ENCODE measurements at places on chromosomes 5 and 9. TPM values are rescaled to one million over a fixed set of nuclear protein-coding genes. Genes with fewer than 3 reads are reported as not detected.

Gene SPATA31C1
- total RNA-seq = not detected

Gene IFNA13
- not detected for total RNA-seq

Gene GABRP
- total RNA-seq = not detected

Gene GNA14
- total RNA-seq = not detected

Gene GMCL2
- not detected for total RNA-seq

Gene RNF224
- not detected for total RNA-seq

Gene PHYHD1
- total RNA-seq = 0.52 TPM

Gene FOXD4
- total RNA-seq = 0.16 TPM

Gene EIF4E1B
- total RNA-seq = not detected

Gene CCDC180
- 1.3 TPM for total RNA-seq

Gene TEX53
- not detected for total RNA-seq

GRCh38 chr5:93406971-93407401 is 174.0 kb downstream of the NR2F1-AS1 start:
- peaks cover 16% of the 10 kb centered on the region for H3K27me3 ChIP-seq
- H3K27ac ChIP-seq = no peak overlapping the region
- H3K4me1 ChIP-seq = no peaks in the 10 kb centered on the region
- no peak overlapping the region for H3K4me3 ChIP-seq
- no peak for DNase-seq
- H3K36me3 ChIP-seq = no peaks in the 10 kb centered on the region

GRCh38 chr9:118473521-118473920 is 769.3 kb downstream of the TLR4 start:
- H3K27ac ChIP-seq = no peak overlapping the region
- no peak for DNase-seq
- H3K36me3 ChIP-seq = no peaks in the 10 kb centered on the region
- H3K4me3 ChIP-seq = no peak overlapping the region
- H3K27me3 ChIP-seq = no peaks in the 10 kb centered on the region

- H3K27ac ChIP-seq = no peak overlapping the region
- H3K36me3 ChIP-seq = no peaks in the 10 kb centered on the region
- no peaks in the 10 kb centered on the region for H3K4me1 ChIP-seq
- H3K4me3 ChIP-seq = no peak overlapping the region
- DNase-seq = no peak
Observed at GRCh38 chr5:87754009-87754757, 341.5 kb upstream of the CCNH start.

GRCh38 chr9:107925749-107926297 is 436.3 kb upstream of the KLF4 start:
- no peaks in the 10 kb centered on the region for H3K4me1 ChIP-seq
- no peak overlapping the region for H3K4me3 ChIP-seq
- no peak for DNase-seq

DNA sequence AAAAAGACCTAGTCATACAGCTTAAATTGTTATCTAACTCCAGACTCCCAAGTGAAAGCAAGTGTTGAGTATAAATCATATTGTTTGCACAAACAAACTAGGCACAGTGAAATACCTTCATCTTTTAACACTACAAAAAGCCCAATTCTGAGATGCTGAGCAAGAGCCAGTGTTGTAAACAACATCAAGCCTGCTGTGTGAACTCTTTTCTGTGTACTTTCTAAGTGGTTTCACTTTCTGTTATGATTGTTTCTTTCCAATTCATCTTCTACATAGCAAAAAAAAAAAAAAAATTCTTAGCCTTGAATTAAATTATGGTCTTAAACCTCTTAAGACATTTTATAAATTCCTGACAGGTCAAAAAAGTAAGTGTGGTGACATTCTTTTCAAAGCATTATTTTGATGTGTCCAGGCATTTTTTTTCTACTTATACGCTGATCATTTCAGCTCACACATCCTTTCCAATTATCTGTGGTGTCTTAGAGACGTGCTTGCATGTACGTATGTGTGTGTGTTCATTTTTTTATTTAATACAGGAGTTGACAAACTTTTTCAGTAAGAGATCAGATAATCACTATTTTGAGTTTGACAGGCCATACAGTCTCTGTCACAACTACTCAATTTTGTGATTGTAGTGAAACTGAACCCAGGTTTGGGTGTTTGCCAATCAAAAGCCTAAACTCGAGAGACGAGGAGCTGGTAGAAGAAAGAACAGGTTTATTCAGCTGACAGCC is 556.1 kb downstream of the CDH9 start:
- H3K4me3 ChIP-seq = no peak overlapping the region
- no peaks in the 10 kb centered on the region for H3K4me1 ChIP-seq
- no peak overlapping the region for H3K27ac ChIP-seq
- no peaks in the 10 kb centered on the region for H3K36me3 ChIP-seq

DNA sequence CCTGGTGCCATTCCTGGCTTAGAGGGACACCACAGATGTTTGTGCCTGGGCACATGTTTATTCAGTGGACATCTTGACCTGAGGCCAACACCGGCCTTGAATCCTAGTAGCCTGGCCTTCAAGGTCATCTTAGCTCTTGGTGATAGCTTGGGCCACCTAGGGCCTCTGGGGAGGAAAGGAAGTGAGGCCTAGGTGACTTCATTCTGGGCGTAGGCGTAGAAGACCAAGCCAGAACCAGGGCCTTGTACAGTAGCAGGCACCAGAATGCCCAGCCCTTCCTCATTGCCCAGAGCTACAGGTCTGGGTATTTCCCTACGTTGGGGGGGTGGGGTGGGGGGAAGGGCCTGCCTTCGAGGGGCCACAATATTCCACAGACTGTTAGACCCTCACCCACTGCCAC is 33.8 kb downstream of the WNK2 start:
- no peak overlapping the region for H3K27ac ChIP-seq
- H3K4me1 ChIP-seq = no peaks in the 10 kb centered on the region
- DNase-seq = no peak
- H3K27me3 ChIP-seq = no peaks in the 10 kb centered on the region

GRCh38 chr9:129664746-129665388 is 580 bp upstream of the PRRX2 start:
- DNase-seq = peak; percentile 28
- no peak overlapping the region for H3K27ac ChIP-seq
- no peaks in the 10 kb centered on the region for H3K4me1 ChIP-seq
- H3K36me3 ChIP-seq = no peaks in the 10 kb centered on the region

- DNase-seq = no peak
- peak overlapping the region; percentile 23 for H3K27ac ChIP-seq
- H3K4me1 ChIP-seq = peaks cover 13% of the 10 kb centered on the region
- H3K36me3 ChIP-seq = peaks cover 7% of the 10 kb centered on the region
- H3K27me3 ChIP-seq = no peaks in the 10 kb centered on the region
Observed at GRCh38 chr5:149995385-149996204, 4.9 kb downstream of the TIGD6 start.

DNA sequence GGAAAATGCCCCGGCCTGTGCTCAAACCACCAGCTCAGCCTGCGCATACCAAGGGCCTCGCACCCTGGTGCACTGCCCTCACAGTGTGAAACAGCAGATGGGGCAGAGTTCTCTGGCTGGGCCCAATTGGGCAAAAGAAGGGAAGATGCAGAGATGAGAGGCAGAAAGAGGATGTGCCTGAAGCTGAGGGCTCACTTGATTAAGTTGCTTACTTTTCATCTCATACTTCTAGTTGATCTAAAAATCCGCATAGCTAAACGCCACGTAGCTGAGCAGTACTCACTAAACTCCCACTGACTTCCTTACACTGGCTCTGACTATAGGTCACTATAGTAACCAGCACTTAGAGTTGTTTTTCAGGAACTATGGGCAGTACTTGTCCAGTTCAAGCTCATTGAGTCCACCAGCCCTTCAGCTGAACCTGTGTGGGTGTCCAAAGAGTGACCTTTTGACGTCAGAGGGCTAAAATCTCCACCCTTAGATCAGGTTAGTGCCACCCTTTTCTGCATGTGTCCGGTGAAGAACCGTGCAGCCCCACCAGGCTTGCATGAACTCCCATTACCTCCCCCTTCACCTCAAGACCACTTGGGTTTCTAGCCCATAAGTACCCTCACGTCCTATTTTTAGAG is 215.2 kb downstream of the AUH start:
- no peak for DNase-seq
- peak overlapping the region; percentile 90 for H3K27ac ChIP-seq
- peaks cover 28% of the 10 kb centered on the region for H3K36me3 ChIP-seq
- H3K4me1 ChIP-seq = peaks cover 45% of the 10 kb centered on the region
- H3K4me3 ChIP-seq = no peak overlapping the region
- no peaks in the 10 kb centered on the region for H3K27me3 ChIP-seq

- H3K4me1 ChIP-seq = no peaks in the 10 kb centered on the region
- no peaks in the 10 kb centered on the region for H3K36me3 ChIP-seq
- DNase-seq = no peak
- H3K4me3 ChIP-seq = no peak overlapping the region
Observed at GRCh38 chr5:171494452-171495121, 75.1 kb downstream of the FGF18 start.

- peaks cover 3% of the 10 kb centered on the region for H3K36me3 ChIP-seq
- peaks cover 50% of the 10 kb centered on the region for H3K4me1 ChIP-seq
- peak within 1 kb of the TSS; percentile 16 for H3K4me3 ChIP-seq
- peaks cover 97% of the 10 kb centered on the region for H3K27me3 ChIP-seq
Observed at GRCh38 chr5:154478224-154478565, at the start of gene HAND1. Gene HAND1, minus strand, starts transcription at chr5:154478227. Its CDS starts 219 bp downstream, at chr5:154478008.

GRCh38 chr9:91210318-91210717 is 151.4 kb downstream of the AUH start:
- peaks cover 56% of the 10 kb centered on the region for H3K4me1 ChIP-seq
- H3K36me3 ChIP-seq = peaks cover 38% of the 10 kb centered on the region
- H3K27me3 ChIP-seq = no peaks in the 10 kb centered on the region

DNA sequence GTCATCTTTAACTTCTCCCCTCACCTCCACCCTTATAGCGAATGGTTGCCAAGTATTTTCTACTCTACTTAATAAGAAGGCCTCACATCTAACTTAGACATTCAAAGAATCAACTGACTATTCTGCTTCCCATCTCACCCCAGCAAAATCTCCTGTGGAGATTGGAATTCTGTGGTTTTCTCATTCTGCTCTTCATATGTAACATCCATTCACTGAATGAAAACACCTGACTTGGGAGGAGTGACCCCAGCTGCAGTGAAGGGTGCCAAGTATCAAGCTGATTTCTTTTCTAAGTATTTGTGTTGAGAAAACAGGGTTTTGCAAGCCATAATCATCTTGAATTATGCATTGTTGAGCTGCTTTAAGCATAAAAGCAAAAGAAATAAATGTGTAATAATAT is 42.5 kb upstream of the TAF1L start:
- H3K27me3 ChIP-seq = peaks cover 21% of the 10 kb centered on the region
- no peak for DNase-seq
- no peak overlapping the region for H3K27ac ChIP-seq
- H3K4me3 ChIP-seq = no peak overlapping the region

DNA sequence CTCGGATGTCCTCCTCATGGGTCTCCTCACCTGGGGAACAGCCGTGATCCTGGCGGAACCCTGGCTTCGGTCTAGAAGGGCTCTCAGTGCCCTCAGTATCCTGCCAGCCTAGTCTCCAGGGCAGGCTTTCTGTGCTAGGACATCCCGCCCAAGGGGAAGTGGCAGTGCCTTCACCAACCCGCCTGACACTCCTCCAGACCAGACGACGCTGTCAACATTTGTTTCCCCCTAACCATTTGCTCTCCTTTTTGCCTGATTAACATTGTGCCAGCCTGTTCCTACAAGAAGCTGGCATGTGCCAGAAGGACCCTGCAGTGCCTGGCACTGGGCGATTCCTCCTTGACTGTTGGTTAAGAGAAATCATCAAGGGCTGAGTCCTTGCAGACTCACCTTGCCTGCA is 358.9 kb upstream of the IRX2 start:
- no peaks in the 10 kb centered on the region for H3K4me1 ChIP-seq
- H3K4me3 ChIP-seq = no peak overlapping the region
- no peaks in the 10 kb centered on the region for H3K36me3 ChIP-seq
- H3K27me3 ChIP-seq = peaks cover 32% of the 10 kb centered on the region
- H3K27ac ChIP-seq = no peak overlapping the region

GRCh38 chr5:158824241-158824882 is 275.4 kb downstream of the EBF1 start:
- H3K27me3 ChIP-seq = no peaks in the 10 kb centered on the region
- no peak overlapping the region for H3K4me3 ChIP-seq

DNA sequence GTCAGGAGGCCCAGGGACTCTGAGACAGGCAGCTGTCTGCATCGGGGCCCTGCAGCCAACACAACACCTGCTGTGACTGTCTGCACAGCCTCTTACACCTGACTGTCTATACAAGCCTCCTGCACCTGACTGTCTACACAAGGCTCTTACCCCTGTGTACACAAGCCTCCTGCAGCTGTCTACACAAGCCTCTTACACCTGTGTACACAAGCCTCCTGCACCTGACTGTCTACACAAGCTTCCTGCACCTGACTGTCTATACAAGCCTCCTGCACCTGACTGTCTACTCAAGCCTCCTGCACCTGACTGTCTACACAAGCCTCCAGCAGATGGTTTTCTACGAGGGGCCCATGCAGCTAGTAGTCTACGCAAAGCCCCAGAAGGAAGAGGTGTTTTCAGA is 18.6 kb downstream of the IRX2 start:
- H3K4me1 ChIP-seq = no peaks in the 10 kb centered on the region
- no peak overlapping the region for H3K27ac ChIP-seq
- no peak for DNase-seq
- H3K36me3 ChIP-seq = no peaks in the 10 kb centered on the region
- H3K27me3 ChIP-seq = peaks cover 29% of the 10 kb centered on the region
- H3K4me3 ChIP-seq = no peak overlapping the region

DNA sequence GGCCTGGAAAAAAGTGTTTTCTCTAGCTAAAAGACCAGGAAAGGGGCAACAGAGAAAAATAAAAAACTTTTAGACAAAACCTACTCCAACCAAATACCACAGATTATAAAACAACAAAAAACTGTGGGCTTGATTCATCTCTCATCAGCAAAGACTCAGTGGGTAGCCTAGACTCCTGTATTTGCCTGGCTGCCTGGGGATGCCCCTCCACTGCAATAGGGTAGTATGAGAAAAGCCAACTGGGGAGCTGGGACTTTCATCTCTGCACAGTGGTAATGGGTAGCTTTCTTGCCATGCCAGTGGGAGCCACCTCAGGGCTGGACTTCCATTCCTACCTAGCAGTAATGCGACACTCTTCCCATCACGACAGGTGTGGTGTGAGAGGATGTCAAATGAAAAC is 7.5 kb downstream of the ZNF484 start:
- no peak for DNase-seq
- H3K27ac ChIP-seq = no peak overlapping the region
- H3K4me1 ChIP-seq = peaks cover 34% of the 10 kb centered on the region
- H3K36me3 ChIP-seq = peaks cover 41% of the 10 kb centered on the region
- H3K4me3 ChIP-seq = no peak overlapping the region
- H3K27me3 ChIP-seq = no peaks in the 10 kb centered on the region

GRCh38 chr5:41503860-41504259 is 6.5 kb downstream of the PLCXD3 start:
- H3K27me3 ChIP-seq = peaks cover 4% of the 10 kb centered on the region
- H3K27ac ChIP-seq = no peak overlapping the region
- no peaks in the 10 kb centered on the region for H3K4me1 ChIP-seq
- no peaks in the 10 kb centered on the region for H3K36me3 ChIP-seq
- no peak overlapping the region for H3K4me3 ChIP-seq

DNA sequence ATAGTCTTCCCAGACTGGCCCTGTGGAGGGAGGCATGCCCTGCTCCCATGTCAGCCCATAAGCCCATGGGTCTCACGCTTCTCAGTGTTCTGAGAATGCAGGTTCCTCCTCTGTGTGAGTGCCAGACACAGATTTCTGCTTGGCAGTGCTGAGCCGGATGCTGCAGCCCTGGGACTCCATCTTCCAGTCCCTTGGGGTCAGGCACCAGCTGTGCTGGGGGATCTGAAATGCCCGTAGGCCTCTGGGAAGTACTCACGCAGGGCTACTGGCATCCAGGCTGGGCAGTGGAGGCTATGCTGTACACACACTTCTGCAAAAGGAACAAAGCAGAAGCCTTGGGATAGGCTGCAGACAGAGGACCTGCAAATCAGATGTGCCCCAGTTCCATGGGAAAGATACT is 1944.6 kb downstream of the EFNA5 start:
- no peak for DNase-seq
- no peaks in the 10 kb centered on the region for H3K4me1 ChIP-seq
- no peaks in the 10 kb centered on the region for H3K36me3 ChIP-seq
- no peak overlapping the region for H3K4me3 ChIP-seq
- H3K27ac ChIP-seq = no peak overlapping the region
- H3K27me3 ChIP-seq = no peaks in the 10 kb centered on the region

All from activated naive CD8-positive, alpha-beta T cell treated with anti-CD3 and anti-CD28 coated beads for 36 hours (primary cell).